Activated CD4-positive, alpha-beta T cell treated with anti-CD3 and anti-CD28 coated beads, Interleukin-2, amount 10 ng/mL, durations not matched to agents 24 days and 14 days (primary cell): ENCODE measurements at places on chromosomes 12 and 14.
A peak's percentile ranks its signal among the peaks of the same experiment; 100 is the strongest.

DNA sequence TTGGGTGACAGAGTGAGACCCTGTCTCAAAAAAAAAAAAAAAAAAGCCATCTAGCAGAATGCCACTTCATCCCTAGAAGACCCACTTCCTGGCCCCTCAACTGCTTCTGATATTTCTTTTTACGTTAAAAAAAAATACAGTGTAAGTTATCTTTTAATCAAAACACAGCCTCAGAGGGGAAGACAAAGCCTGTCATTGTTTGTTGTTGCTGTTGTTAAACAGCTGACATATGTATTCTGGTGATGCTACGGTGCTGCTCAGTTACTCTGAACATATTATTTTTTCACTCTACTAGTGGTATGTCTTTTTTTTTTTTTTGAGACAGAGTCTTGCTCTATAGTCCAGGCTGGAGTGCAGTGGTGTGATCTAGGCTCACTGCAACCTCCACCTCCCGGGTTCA, 75.4 kb downstream of the PAPLN start:
- no peak for DNase-seq
- H3K36me3 ChIP-seq: peaks cover 2% of the 10 kb centered on the region
- H3K4me1 ChIP-seq: peaks cover 7% of the 10 kb centered on the region
- H3K27me3 ChIP-seq: no peaks in the 10 kb centered on the region

- H3K36me3 ChIP-seq: no peaks in the 10 kb centered on the region
- peaks cover 17% of the 10 kb centered on the region for H3K27me3 ChIP-seq
- DNase-seq: peak; percentile 21
- peak overlapping the region; percentile 86 for H3K4me3 ChIP-seq
Measured at GRCh38 chr12:127145241-127145928, 1121.6 kb upstream of the TMEM132C start.

DNA sequence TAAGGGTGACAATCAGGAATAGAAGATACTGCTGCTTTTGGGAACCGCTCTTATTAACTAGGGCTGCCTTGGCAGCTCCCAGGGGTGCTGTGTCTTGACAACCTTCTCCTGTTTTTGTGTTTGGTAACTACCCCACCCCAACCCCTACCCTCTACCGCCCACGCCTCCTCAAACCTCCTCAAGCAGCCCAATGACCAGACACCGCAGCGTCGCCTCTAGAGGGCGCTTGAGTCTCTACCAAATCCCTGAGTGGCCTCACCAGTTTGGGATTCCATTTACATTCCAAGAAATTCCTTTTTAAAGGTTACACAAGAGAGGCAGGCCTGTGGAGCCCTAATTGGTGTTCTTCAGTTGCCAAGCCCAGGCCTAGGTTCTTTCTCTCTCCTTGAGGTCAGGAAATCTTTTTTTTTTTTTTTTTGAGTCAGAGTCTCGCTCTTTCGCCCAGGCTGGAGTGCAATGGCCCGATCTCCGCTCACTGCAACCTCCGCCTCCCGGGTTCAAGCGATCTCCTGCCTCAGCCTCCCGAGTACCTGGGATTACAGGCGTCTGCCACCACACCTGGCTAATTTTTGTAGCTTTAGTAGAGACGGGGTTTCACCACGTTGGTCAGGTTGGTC, 72.4 kb upstream of the USP44 start:
- H3K4me1 ChIP-seq: no peaks in the 10 kb centered on the region
- H3K27ac ChIP-seq: no peak overlapping the region
- H3K27me3 ChIP-seq: no peaks in the 10 kb centered on the region
- peak; percentile 70 for DNase-seq

GRCh38 chr12:57372233-57372632, 58.6 kb downstream of the R3HDM2 start:
- H3K27ac ChIP-seq: no peak overlapping the region
- H3K4me1 ChIP-seq: peaks cover under 1% of the 10 kb centered on the region
- H3K27me3 ChIP-seq: no peaks in the 10 kb centered on the region
- no peak for DNase-seq

DNA sequence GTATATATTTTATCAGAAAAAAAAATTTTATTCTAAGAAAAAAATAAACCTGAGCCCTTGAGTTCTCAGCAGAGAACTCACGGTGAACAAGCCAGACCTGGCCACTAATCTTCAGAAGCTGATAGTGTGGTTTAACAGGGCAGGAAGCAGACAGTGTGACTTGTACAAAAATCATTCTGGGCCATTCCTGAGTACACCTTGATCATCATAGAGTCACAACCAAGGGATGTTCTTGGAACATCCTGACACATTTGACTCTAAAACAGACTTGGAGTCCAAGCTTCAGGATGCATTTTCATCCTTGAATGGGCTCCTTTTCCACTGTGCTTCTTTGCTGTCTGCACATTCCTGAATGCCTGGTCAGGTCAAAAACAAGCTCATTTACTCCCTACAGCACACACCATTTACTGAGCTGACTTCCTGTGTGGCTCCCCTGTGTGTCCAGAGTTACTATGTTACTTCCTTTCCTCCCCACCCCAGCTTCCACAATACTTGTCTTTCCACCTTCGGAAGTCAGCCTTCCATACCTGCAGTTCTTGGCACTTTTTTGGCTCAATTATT, 112.0 kb downstream of the ANO6 start:
- H3K4me1 ChIP-seq: peaks cover 6% of the 10 kb centered on the region
- no peak overlapping the region for H3K4me3 ChIP-seq
- peaks cover 20% of the 10 kb centered on the region for H3K36me3 ChIP-seq
- no peak overlapping the region for H3K27ac ChIP-seq
- no peak for DNase-seq
